ENCODE measurements at places on chromosomes 7 and 10. TPM values are rescaled to one million over a fixed set of nuclear protein-coding genes. Genes with fewer than 3 reads are reported as not detected.

DNA sequence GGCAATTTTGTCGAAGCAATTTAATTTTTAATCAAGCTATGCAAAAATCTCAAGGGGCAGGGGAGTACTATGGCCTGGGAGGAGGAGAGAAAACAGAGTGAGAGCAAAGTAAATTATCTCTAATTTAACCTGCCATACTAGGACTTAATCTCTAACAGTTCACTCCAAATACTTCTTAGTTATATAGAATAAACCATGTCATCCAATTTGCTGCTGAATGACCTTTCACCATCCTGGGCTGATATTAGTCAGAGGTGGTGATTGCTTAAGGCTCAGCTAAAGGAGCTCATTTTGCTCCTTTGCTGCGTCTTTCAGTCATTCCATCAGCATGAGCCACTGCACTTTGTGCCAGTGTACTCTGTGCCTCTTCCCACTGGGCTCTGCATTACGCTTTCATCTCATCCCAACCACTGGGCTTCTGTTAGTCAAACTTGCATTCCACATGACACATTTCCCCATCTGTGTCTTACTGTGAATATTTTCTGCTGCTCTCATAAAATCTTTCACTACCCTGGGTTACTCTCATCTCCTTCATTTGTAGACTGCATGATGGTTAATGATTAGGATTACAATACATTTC, 84.3 kb downstream of the CD36 start:
- DNase-seq, result no peak
- H3K27me3 ChIP-seq, result no peaks in the 10 kb centered on the region
- no peaks in the 10 kb centered on the region for H3K36me3 ChIP-seq
- no peaks in the 10 kb centered on the region for H3K4me1 ChIP-seq

GRCh38 chr7:98034081-98035035, 44.4 kb upstream of the OCM2 start:
- peak; percentile 58 for DNase-seq
- no peaks in the 10 kb centered on the region for H3K27me3 ChIP-seq
- H3K36me3 ChIP-seq, result no peaks in the 10 kb centered on the region
- H3K4me1 ChIP-seq, result no peaks in the 10 kb centered on the region
- H3K27ac ChIP-seq, result peak overlapping the region; percentile 44

DNA sequence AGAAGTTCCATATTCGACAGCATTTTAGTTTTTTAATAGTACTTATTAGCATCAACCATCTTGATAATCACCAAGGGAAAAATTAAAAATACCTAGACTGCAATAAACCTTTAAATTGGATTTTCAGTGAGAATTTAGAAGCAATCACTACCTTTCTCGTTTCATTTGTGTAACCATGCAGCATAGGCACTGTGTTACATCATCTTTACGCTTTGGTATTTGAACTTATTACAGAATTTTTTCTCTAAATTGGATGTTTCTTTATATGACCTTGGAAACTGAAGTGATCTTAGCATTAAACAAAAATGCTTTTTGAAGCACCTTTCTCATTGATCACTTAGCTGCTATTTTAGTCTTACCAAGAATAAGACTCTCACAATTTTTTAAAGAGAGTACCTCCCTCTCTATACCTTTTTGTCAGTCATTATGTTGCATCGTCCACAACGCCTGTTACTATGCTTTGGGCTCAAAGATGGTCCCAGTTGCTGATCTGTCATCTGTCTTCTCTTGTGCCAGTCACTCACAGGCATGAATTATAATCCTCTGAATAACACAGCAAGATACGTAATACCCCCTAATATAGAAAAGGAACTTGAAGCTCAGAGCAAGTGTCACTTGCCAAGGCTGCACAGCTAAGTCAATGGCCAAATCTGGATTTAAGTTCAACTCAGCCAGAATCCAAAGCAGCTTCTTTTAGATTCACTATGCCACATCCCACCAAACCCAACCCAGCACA, 19.6 kb upstream of the ASCC1 start:
- H3K27ac ChIP-seq, result no peak overlapping the region
- no peaks in the 10 kb centered on the region for H3K27me3 ChIP-seq
- H3K4me1 ChIP-seq, result no peaks in the 10 kb centered on the region
- H3K36me3 ChIP-seq, result peaks cover 19% of the 10 kb centered on the region
- no peak for DNase-seq

- DNase-seq, result no peak
- no peaks in the 10 kb centered on the region for H3K4me1 ChIP-seq
- H3K27me3 ChIP-seq, result no peaks in the 10 kb centered on the region
- H3K4me3 ChIP-seq, result no peak overlapping the region
Measured at GRCh38 chr7:157526005-157526912, 189.5 kb downstream of the DNAJB6 start.

DNA sequence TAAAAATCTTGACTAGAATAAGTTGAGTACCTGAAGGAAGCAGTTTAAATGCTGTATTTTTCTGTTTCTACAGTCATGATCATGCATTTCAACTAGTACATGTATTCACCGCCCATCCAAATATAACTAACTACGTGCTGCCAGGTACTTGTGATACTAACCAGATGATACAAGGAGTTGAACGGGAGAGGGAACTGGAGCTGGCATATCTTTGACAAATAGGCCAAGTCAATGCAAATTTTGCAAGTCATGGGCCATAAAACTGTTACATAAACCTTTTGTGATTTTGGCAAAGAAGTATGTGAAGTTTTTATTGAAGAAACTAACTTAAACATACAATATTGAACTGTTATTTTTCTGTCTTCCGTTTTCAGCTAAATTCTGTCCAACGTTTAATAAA, 14.5 kb downstream of the NUP42 start:
- peaks cover 5% of the 10 kb centered on the region for H3K36me3 ChIP-seq
- H3K4me1 ChIP-seq, result no peaks in the 10 kb centered on the region
- no peak for DNase-seq
- no peak overlapping the region for H3K4me3 ChIP-seq

- DNase-seq, result no peak
- H3K4me3 ChIP-seq, result no peak overlapping the region
Measured at GRCh38 chr10:103752680-103753248, 102.6 kb downstream of the SH3PXD2A start.

DNA sequence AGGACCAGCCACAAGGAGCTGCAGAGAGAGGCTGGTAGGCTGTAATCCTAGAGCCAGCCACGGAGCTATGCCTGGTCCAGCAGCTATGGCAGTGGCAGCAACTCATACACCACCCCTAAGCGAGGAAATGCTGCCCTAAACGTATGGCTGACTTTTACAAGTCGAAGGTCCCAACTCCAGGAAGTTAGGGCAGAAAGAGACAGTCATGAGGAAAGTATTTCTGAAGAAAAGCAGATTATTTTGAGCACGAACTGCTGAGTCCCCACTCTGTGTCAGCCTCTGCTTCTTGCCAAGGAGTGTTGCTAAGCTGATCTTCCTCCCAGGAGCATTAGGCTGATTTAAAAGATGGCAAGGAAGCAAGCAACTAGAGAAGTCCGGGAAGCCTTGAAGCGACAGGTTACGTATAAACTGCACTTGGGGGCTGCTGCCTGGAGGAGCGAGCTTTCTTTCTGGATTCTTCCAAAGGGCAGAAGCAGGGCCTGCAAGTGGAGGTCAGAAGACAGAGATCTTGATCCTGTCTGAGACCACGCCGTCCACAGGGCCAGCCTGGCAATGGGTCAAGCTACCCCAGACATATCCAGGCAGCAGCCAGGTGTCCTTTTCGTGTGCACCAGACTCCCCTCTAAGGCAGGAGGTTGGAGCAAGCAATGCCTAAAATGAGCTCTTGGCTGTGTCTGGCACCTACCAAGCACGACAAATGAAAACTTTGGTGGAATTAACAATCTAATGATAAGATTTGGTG, 39.4 kb downstream of the PLXNA4 start:
- H3K4me1 ChIP-seq, result no peaks in the 10 kb centered on the region
- no peaks in the 10 kb centered on the region for H3K36me3 ChIP-seq
- H3K27ac ChIP-seq, result no peak overlapping the region
- no peaks in the 10 kb centered on the region for H3K27me3 ChIP-seq
- H3K4me3 ChIP-seq, result no peak overlapping the region

GRCh38 chr10:94279835-94280709, 82.7 kb downstream of the NOC3L start:
- H3K36me3 ChIP-seq, result no peaks in the 10 kb centered on the region
- no peaks in the 10 kb centered on the region for H3K27me3 ChIP-seq
- no peak for DNase-seq
- H3K4me1 ChIP-seq, result no peaks in the 10 kb centered on the region

- DNase-seq, result peak; percentile 24
- H3K36me3 ChIP-seq, result no peaks in the 10 kb centered on the region
- H3K4me1 ChIP-seq, result no peaks in the 10 kb centered on the region
- no peaks in the 10 kb centered on the region for H3K27me3 ChIP-seq
- no peak overlapping the region for H3K27ac ChIP-seq
Measured at GRCh38 chr10:30591249-30591670, 38.3 kb downstream of the LYZL2 start.

The GPR37 gene
- 1.6 TPM for total RNA-seq

The TRPV6 gene
- 82.0 TPM for total RNA-seq

All from prostate gland (tissue), 2 donors.